Left ventricle myocardium superior (tissue), 1 donor: ENCODE measurements at places on chromosomes 3 and 15. TPM values are rescaled to one million over a fixed set of nuclear protein-coding genes. Genes with fewer than 3 reads are reported as not detected.

Gene SLC22A13
- total RNA-seq, result not detected

Gene CP
- total RNA-seq, result 2.2 TPM

Gene SCAANT1
- not detected for total RNA-seq

Gene CTXND1
- total RNA-seq, result 3.2 TPM

DNA sequence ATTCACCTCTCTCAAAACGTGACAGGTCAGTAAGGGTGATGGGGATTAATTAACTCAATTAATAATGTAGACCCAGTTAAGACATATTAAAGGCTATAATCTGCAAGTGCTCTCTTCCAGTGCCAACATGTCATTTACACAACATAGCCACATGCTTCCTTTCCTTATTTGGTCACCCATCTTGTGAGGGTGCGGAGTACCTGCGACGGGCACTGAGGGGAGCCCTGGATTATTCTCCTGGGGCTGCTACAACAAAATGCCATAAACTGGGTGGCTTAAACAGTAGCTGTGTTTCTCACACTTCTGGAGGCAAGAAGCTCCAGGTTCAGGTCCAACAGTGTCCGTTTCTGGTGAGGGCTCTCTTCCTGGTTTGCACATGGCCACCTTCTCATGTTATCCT, 157.4 kb upstream of the LRTM1 start:
- no peak for DNase-seq

GRCh38 chr3:169430707-169431404, 232.7 kb downstream of the MECOM start:
- no peak for DNase-seq

DNA sequence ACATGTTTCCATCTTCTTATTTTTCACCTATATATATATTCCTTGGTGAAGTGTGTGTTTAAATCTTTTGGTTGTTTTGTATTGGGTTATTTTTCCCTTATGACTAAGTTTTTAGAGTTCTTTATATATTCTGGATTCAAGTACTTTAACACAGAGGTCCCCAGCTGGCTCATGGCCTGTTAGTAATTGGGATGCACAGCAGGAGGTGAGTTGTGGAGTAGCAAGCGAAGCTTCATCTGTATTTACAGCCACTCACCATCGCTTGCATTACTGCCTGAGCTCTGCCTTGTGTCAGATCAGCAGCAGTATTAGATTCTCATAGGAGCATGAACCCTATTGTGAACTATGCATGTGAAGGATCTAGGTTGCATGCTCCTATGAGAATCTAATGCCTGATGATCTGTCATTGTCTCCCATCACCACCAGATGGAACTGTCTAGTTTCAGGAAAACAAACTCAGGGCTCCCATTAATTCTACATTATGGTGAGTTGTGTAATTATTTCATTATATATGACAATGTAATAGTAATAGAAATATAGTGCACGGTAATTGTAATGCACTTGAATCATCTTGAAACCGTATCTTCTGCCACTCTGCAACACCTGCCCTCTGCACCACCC, 151.6 kb downstream of the RSRC1 start:
- DNase-seq, result no peak

- DNase-seq, result no peak
These were observed 152.6 kb upstream of the TPM1 start for GRCh38 chr15:62889734-62890505.

- no peak for DNase-seq
These were observed 9.7 kb downstream of the CCDC12 start for GRCh38 chr3:46966811-46967210.

GRCh38 chr15:54576298-54576935, 598.2 kb downstream of the UNC13C start:
- DNase-seq, result no peak

- no peak for DNase-seq
These were observed 291.2 kb downstream of the ZBTB20 start for GRCh38 chr3:114855839-114856238.

- no peak for DNase-seq
These were observed 8.2 kb downstream of the HHATL start for GRCh38 chr3:42694366-42694765.

GRCh38 chr3:156390846-156391245, 164.1 kb downstream of the SSR3 start:
- DNase-seq, result no peak

DNA sequence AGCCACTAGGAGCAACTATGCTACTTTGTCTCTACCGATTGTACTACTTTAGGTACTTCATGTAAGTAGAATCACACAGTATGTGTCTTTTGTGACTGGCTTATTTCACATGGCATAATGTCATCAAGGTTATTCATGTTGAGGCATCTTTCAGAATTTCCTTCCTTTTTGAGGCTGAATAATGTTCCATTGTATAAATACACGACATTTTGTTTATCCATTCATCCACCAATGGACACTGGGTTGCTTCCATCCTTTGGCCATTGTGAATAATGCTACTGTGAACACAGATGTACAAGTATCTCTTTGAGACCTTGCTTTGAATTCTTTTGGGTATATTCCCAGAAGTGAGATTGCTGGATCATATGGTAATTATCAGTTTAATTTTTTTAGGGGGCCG, 29.2 kb downstream of the MYO5A start:
- DNase-seq, result no peak

- no peak for DNase-seq
These were observed 7.4 kb upstream of the HGD start for GRCh38 chr3:120689395-120689794.
